ENCODE measurements at places on chromosomes 5 and 9.

DNA sequence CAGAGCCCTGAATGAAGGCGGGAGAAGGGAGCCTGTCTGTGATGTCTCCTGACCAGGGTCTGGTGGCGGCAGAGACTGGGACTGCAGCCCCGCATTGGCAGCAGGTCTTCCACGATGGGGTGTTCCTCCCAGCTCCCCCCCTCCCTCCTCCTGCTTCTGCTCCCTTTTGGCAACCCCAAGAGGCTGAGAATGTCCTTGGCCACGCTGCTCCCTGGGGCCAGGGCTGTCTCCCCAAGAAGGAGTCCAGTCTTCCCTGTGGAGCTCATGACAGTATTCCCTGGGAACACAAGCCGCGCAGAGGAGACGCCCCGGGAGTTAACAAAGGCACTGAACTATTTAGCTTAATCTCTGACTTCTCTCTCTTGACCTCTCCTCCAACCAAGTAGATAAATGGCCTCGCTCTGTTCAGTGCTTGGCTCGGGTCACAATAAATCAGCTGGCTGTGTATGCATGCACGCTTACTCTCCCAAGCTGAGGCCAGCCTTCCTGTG, 84.0 kb upstream of the NEURL1B start:
- no peak for DNase-seq

- DNase-seq = no peak
Observed at GRCh38 chr5:108266242-108266641, 115.7 kb downstream of the FBXL17 start.

DNA sequence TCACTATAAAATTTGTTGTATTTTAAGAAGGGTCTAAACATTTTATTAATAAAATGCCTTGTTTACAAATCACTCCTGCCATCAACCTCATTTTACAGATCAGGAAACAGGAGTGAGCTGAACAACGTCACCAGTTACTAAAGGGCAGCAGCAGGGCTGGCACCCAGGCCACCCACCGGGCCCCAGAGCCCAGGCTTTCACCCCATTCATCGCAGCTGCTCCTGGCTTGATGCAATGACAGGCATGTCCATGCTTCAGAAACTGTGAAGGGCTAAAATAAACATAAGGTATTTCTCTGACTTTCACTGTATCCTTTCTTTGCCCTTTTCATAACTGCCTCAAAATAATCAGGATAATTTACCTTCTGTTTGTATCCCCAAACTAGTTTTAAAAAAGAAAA, 18.1 kb downstream of the MED27 start:
- no peak for DNase-seq

- no peak for DNase-seq
Observed at GRCh38 chr5:666816-667498, 26.2 kb downstream of the TPPP start.

- DNase-seq = no peak
Observed at GRCh38 chr5:423626-424261, 19.2 kb upstream of the EXOC3 start.

- no peak for DNase-seq
Observed at GRCh38 chr9:28847331-28847730, 1274.0 kb upstream of the C9orf72 start.

DNA sequence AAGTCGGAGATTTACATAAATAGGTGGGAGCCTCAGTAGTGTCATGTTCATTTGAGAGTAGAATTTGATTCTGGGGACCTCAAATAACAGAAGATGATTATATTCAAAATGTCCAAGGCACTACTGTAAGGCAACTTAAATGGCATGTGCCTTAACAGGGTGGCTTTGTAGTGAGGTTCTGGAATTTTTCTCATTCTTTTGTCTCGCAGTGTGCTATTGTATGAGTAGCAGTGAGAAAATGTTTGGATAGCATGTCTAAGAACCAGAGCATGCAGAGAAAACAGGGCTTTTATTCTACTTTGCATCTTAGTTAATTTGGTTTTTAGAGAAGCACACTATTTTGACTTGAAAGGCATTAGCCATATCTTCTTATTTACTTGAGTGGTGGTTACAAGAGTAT, 25.0 kb downstream of the MAST4 start:
- DNase-seq = no peak

Measured in CD4-positive, alpha-beta T cell treated with Interleukin-4 for 4 hours (primary cell).